ENCODE measurements at places on chromosomes 11 and 22.

GRCh38 chr11:12288931-12289666 lies 88.3 kb upstream of the PARVA start:
- DNase-seq: no peak

DNA sequence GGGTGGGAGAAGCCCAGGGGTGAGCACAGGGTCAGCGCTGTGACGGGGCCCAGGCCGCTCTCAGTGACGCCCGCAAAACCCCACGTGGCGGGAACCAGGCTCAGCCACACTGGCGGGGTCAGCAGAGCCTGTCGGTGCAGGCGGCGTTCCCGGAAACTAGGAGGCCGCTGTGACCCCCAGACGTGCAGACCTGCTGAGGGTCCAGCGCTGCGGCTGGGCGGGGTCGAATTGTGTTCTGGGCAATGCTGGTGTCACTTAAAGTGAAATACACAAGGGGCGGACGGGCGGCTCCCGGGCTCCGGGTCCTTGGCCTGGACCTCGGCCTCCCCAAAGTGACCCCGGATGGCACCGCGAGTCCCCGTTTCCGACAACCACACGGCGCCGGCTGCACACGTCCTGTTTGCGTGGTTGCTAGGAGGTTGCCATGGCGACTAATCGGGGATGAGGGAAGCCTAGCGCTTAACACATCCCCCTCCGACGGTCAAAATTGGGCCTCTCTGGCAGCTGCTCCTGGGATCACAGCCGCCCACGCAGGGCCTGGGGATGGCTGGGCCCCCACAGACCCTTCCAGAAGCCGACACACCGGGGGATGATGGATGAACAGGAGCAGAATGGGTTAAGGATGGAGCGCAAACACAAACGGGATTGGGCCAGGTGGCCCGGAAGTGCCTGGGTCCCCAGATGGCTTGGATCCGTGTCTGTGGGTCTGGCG lies 81.7 kb upstream of the PRR5 start:
- DNase-seq: peak; percentile 85

DNA sequence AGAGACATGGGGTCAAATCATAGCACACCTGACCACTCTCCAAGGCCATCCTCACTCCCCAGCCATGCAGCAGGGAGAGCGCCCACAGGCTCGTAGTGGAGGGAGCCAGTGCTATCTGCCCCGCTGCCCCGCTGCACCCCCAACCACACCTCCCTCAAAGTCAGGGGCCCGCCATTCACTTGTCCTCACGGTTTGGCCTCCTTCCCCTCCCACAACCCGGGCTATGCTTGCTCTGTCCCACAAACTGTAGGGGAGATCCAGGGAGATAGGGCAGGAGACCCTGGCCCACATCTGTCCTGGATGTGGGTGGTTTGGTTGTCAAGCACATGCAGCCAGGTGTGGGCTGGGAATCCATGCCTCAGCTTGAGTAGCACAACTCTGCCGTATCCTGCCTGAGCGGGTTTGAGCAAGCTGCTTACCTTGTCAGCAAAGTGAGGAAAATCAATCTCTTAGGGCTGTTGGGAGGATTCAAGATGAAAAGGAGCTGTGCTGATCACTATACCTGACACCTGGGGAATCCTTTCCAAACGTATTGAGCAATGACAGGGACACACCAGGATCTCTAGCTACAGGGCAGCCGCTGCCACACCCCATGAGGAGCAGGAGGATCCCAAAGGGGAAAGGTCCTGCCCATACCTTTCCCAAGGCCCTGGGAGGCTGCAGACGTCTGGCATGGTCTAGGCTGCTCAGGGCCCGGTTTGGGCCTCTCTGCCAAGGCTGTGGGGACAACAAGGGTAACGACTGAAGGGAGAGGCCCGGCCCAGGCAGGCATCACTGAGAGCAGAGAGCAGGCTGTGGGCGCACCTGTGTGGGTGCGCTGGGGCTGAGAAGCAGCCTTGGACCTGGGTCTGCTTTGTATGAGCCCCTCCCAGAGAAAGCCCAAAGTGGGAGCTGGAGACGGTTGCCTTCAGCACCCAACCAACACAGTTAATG lies 23.3 kb downstream of the KCNJ5 start:
- DNase-seq: no peak

GRCh38 chr11:61975638-61976419 lies 8.4 kb upstream of the FTH1 start:
- DNase-seq: no peak

DNA sequence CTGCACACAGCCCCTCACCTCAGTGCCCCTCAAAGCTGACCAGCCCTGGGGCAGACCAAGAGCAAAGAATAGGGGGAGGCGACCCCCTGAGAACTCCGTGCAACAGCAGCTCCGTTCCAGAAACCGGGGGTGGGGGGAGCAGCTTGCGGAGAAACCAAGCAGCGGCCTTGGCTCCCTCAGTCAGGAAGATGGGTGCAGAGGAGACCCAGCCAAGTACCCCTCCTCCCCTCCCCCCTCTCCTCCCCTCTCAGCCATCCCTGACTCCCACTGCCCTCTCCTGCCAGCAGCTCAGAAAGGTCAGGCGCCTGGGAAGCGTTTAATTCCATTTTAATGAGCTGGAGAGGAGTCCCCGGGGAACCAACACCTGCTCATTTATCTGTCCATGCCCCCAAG lies 78.9 kb downstream of the PDE2A start:
- no peak for DNase-seq

- no peak for DNase-seq
Measured at GRCh38 chr11:2931771-2932738, 2.8 kb upstream of the PHLDA2 start.

- peak; percentile 68 for DNase-seq
Measured at GRCh38 chr22:38412435-38413084, 42.4 kb downstream of the KCNJ4 start.
